ENCODE measurements at places on chromosomes 16 and 17.

- DNase-seq, result no peak
These were observed 616 bp downstream of the ACTG1 start for GRCh38 chr17:81511804-81512561.

GRCh38 chr16:19128454-19129200, 14.9 kb downstream of the ITPRIPL2 start:
- DNase-seq, result no peak

DNA sequence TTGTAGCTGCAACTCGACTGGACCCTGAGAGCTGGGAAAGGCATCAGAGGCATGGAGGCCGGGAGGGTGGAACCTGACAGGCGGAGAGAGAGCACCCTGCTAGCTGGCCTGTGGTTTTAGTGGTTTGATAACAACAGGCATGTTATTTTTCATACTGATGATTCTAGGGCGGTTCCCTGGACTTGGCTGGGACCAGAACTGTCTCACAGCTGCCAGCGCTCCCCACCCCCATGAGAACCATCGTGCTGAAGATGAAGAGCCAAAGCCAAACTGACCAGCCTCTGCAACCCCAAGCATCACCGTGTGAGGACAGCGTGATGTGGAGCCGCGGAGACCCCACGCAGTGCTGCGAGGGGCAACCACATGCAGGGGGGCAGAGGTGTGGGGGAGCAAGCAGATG, 28.5 kb downstream of the MXRA7 start:
- no peak for DNase-seq

DNA sequence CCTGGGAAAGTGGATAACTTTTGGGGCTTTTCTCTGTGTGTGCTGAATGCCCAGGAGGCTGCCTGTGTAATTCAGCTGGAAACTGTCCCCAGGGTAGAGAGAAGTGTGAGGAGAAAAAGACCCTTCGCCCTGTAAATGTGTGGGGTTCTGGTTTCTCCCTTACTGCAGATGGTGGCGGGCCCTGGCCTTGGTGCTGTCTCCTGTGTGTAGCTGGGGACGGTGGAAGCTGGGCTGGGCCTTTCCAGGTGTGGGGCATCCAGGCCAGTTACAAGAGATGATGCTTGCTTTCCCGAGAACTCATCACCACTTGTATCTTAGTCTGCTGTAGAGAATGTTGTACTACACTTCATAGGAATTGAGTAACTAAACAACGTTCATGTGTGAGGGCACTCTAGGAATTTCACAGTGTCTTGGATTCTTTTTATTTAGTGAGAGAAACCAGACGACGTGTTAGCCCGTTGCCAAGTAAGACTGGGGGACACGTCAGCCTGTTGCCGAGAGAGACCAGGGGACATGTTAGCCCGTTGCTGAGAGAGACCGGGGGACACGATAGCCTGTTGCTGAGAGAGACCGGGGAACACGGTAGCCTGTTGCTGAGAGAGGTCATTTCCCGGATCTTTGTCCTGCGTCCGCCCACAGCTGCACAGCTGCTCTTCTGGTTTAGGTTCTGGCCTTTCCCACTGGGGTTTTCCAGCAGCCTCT, 43.1 kb downstream of the TBCD start:
- no peak for DNase-seq

DNA sequence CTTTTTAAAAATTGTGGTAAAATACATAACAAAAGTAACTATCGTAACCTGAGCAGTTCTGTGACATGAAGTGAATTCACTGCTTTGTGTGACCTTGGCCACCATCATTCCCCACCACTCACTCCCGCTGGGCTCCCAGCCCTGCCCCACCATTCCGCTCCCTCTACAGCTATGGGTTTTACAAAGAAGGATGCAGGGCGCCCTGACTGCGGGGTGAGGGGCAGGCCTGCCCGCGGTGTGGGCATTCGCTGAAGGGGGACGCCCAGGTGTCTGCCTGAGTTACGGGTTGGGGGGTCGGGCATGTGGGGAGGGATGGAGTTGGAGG, at the start of gene CEMP1:
CEMP1 (minus strand) TSS at position 38 of the 325 bp plus-strand sequence. CDS start 335 bp downstream, outside the sequence.
- DNase-seq, result no peak

GRCh38 chr16:14562691-14563491, 67.2 kb downstream of the PARN start:
- DNase-seq, result no peak

- DNase-seq, result no peak
These were observed 74.1 kb downstream of the SPECC1 start for GRCh38 chr17:20083156-20083859.

- no peak for DNase-seq
These were observed 15.4 kb downstream of the UBN1 start for GRCh38 chr16:4862639-4863038.

DNA sequence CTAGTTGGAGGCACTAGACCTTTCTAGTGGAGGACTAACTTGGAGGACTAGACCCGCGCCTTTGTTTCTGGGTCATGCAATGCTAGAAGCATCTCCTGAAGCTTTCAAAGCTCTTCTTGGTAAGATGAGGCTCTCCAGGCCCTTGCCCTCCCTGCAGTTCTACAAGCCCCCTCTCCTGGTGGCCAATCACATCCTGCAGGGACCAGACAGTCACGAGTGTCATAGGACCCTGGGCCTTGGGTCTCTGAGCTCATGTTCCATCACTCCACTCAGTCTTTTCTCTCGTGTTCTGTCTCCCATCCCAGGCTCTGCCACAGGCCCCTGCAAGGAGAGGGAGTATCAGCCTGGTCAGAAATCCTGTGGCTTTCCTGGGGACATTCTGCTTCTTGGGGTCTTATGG, 119.6 kb downstream of the CYLD start:
- DNase-seq, result no peak
